Peyer's patch (tissue), 4 donors: ENCODE measurements at places on chromosomes 5 and 9. TPM values are rescaled to one million over a fixed set of nuclear protein-coding genes. Genes with fewer than 3 reads are reported as not detected.
A peak's percentile ranks its signal among the peaks of the same experiment; 100 is the strongest.

GRCh38 chr9:38687389-38687842 is 32.5 kb downstream of the FAM240B start:
- DNase-seq, result no peak

GRCh38 chr5:143922718-143923117 is 110.8 kb downstream of the HMHB1 start:
- DNase-seq, result no peak

DNA sequence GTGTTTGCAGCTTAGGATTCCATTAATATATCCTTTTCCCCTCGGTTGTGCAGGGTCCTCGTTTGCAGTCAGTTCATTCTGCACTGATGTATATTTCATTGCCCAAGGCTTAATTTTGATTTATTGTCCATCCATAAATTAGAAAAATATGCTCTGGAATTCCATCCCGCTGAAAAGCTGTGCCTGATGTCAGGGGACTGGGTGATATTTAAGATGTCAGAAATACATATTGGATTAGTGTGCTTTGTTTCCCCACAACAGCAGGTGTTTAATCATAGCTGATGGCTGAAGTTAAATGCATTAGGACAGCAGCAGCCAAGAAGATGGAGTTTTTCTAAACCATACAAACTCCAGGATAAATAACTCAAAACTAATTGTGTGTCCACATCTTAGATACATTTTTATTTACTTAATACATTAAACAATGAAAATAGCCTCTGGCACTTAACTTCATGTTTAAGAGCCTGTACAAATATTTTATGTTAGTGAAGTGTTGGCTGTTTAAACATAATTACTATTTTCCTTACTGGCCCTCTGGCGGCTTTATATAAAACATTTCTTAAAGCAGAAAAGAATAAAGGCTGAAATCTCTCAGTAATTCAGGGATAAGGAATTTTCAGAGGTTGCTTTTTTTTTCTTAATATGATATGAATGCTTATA is 170.4 kb upstream of the TBCA start:
- no peak for DNase-seq

The KCNT1 gene
- not detected for total RNA-seq

The NEUROG1 gene
- total RNA-seq, result not detected

- DNase-seq, result peak; percentile 87
Measured at GRCh38 chr5:179530069-179530998, 20.0 kb upstream of the RUFY1 start.

DNA sequence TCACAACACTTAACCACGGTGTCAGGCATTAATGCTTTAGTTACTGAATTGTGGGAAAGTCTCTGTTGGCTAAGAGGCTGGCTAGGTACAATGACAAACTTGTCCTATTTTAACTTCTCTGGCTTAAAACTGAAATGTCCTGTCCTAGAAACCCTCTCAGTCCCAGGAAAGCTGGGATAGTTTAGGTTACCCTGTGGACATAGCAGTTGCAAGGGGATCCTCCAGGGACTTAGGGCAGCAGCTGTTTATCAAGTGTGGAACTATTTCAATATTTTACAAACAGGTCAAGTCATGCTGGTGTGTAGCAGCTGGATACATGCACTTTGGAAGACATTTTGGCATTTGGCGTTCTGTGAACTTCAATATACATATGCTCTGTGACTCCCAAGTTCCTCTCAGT is 95.0 kb upstream of the ARRDC3 start:
- no peak for DNase-seq

- no peak for DNase-seq
Measured at GRCh38 chr5:124745928-124746915, at the start of gene ZNF608. Gene ZNF608, minus strand, starts transcription at chr5:124746639. Its CDS starts 1,650 bp downstream, at chr5:124744989.

GRCh38 chr9:70228611-70229010 is 30.2 kb upstream of the SMC5 start:
- DNase-seq, result no peak

- no peak for DNase-seq
Measured at GRCh38 chr5:146880966-146881365, 2.4 kb upstream of the PPP2R2B start.

DNA sequence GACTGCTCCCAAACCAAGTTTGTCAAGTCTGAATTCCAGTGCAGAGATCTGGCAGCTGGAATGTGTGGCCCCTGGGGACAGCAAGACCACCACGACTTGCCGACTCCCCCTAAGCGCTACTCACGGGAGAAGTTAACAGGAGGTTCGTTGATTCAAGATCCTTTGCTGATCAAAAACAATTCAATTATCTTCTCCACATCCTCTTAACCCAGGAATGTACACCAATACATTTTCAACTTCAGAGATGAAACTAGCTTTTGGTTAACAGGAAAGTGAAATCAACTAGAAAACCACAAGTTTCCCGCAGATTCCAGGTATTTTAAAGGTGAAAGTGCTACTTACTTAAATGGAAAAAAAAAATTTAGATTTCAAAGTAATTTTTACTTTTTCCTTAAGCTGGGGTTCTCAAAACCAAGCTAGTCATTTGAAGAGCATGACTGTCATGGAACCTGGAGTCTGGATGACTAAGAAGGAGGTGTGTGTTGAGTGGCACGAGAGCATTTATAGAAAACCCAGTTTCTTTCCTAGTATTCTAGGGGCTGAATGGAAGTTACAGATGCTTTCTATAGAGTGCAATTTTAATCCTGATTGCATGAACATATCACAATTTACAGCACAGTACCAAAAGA is 257.5 kb upstream of the PANK3 start:
- no peak for DNase-seq

GRCh38 chr9:129550199-129550839 is 70.6 kb downstream of the C9orf50 start:
- peak; percentile 20 for DNase-seq

The GBGT1 gene
- total RNA-seq, result 13.6 TPM

- DNase-seq, result no peak
Measured at GRCh38 chr5:79742549-79743136, 53.0 kb downstream of the CMYA5 start.

The RNF183 gene
- total RNA-seq, result not detected

The ADAMTS19 gene
- total RNA-seq, result 3.3 TPM

- DNase-seq, result peak; percentile 2
Measured at GRCh38 chr9:134575103-134575900, 66.3 kb upstream of the COL5A1 start.

The CDKN2B-AS1 gene
- 23.9 TPM for total RNA-seq
